ENCODE measurements at places on chromosomes 2 and 18.

DNA sequence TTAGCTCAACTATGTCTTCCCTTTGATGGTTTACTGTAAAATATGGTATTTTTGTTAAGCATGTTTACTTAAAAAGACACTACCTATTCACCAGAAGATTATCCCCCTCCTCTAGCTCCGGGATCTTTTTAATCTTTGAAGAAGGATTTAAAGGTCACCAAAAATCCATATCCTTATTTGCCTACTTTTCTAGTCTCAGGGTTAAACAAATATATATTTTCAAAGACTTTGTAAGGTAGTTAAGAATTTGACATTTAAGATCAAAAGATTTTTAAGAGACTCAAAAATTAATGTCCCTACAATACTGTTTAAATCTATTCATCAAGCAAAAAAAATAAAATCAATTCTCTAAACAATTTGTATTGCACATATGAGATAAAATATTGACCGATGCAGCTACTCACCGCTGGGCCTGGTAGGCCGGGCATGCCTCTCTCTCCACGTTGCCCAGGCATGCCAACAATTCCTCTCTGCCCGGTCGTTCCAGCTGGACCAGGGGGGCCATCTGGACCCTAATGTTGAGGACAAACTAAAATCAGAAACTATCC, 76.1 kb downstream of the COL3A1 start:
- DNase-seq, result no peak

DNA sequence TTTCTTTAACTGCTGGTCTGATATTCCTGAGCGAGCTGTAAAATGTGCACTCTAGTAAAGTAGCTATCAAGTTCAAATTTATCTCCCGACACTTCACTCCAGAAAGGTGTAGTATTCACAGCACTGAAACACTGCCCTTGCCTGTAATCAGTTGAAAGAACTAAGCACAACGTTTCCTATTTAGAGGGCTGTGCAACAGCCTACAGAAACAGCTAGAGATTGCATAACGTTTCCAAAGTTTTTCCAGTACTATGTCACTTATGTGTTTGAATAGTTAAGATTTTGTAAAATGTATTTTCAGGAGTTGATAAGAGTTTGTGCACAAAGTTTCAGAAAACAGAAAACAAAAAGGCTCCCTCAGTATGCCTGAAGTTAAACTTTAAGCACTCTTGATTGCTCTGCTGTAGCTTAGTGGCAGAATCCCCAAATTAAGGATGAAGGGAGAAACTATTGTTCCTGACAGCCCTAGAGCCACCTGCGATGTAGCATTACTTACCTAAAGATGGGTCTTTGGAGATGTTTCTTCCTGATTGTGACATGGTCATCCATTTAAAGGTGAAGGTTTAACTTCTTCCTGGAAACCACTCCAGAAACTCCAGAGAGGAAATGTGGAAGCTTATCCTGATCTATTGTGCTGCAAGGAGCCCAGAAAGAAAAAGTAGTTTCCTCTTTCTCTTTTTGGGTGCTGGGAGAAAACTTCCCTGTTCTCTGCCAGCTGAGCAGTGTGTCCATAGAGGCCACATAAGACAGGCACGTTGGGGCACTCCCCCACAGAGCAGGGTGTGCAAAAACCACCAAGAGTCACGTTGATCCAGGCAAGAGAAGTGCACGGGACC, 536 bp downstream of the PDE1A start:
- DNase-seq, result no peak

GRCh38 chr2:223036790-223037444, 15.1 kb upstream of the KCNE4 start:
- no peak for DNase-seq

GRCh38 chr2:152473151-152473857, 138.3 kb downstream of the FMNL2 start:
- DNase-seq, result no peak

GRCh38 chr2:82139979-82140611, 1835.5 kb upstream of the LRRTM1 start:
- no peak for DNase-seq

GRCh38 chr2:205760157-205760556, 77.9 kb downstream of the NRP2 start:
- DNase-seq, result no peak

DNA sequence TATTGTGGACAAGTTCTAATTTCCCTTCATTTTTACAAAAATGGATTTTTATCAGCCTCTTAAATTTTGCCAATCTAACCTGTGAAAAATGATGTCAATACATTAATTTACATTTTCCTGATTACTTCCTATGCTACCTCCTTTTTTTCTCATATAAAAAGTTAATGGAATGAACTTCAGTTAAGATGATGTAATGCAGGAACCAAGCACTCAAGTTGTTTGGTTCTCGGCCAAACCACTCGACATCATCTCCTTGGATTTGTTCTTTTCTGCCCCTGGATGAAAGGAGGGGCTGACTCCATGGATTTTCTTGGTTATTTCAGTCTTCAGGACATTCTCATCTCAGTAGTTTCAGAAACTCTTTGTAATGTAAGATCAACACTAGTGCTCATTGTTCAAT, 253.1 kb upstream of the NXPH2 start:
- DNase-seq, result no peak

- no peak for DNase-seq
These were observed 390.7 kb downstream of the LRATD1 start for GRCh38 chr2:15023221-15023620.

DNA sequence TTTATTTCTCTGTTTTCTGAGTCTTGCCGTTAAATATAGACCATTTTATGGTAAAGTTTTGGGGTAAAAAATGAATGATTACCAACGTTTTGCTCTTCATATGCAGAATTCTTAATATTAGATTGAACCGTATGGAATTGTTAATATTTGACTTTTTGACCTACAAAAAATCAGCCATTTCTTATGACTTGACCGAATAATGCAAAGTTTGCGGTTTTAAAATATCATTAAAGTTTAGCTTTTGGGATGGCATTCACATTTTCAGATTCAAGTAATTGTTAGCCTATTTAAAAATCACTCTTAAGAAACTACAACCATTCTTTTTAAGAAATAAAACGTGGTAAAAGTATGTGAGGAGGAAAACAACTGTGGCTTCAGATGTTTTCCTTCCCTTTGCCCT, 138.0 kb downstream of the HAUS1 start:
- no peak for DNase-seq

DNA sequence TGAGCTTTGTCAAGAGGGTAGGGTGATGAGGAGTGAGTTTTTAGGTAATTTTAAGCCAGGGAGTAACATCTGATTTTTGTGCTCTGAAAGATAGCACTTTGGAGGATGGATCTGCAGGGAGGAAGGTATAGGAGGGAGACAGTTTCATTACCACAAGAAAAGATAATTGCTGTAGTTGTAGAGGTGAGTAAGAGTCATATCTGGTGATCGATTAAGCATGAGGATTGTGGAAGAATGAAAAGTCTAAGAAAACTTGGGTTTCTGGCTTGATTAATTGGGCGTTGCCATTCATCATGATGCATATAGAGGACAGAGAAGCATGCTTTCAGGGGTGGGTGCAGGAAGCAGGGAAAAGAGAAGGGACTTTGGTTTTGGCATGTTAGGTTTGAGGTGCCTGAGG, 18.5 kb downstream of the KCMF1 start:
- no peak for DNase-seq

DNA sequence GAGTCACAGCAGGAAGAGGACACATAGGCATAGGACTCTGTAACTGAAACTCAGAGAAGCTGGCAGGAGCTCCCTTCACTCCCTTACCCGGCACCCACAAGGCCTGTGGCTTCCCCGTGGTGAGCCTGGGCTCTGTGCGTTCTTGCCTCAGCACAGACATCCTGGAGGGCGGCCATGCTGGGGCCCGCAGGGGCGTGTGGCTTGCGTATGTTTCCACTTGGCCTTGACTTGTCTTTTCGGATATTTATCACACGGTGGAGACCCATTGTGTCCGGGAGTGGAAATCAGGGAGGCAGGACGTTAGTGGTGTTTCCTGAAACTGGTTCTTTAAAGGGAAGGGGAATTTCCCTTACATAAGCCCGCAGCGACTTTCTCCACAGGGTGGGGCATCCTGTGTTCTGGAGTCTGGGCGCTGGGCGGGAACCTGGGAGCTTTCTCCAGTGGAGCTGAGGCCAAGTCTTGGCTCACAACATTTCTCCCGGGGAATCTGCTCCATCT, 49.9 kb upstream of the EML6 start:
- DNase-seq, result no peak

DNA sequence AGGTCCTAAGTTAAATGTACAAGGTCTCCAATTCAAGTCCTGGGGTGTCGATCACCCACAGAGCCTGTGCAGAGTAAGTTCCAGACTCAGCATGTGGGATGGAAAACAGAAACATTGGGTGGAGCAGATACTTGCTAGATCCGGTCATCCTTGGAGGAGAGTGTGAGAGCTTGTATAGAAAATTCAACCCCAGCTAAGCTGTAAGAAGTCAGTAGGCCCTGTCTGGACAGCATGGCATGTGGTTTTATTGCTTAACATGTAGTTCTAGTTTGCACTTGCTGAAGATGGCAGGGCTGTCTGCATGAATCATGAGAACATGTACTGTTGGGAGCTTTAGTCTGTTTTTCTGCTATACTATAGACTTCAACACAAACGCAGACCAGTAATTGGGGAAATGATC, 189.6 kb upstream of the RMP24 start:
- no peak for DNase-seq

- no peak for DNase-seq
These were observed 68.4 kb downstream of the KIAA2012 start for GRCh38 chr2:202141329-202141947.

- no peak for DNase-seq
These were observed 209.3 kb downstream of the HAUS1 start for GRCh38 chr18:46313521-46313920.

GRCh38 chr2:223048519-223048918, 3.5 kb upstream of the KCNE4 start:
- no peak for DNase-seq

DNA sequence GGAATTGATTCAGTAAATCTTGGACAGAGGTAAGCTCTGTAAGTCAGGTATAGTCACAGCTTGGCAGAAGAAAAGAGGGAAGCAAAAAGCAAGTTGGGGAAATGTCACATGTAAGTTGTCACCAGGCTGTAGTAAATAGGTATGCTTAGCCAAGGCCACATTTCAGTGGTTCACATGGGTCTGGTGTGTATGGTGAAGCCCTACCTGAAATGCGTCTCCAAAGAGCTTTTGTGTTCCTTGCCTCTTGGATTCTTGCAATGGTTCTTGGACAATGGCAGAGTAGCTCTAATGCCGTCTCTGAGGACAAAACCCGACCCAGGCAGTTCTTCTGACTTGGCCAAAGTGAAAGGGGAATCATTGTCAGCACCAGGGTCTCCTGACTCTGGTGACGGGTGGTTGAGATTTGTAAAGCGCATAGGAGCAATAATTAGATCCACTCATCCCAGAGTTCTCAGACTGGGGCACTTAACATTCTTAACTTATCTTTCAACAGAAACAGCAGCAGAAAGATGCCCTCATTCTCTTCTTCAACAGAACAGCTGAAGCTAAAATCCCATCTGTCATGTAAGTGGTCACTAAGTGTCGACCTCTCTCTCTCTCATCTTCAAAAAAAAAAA, 34.4 kb upstream of the RPL37A start:
- no peak for DNase-seq

GRCh38 chr2:203022751-203023150, 8.1 kb downstream of the NBEAL1 start:
- no peak for DNase-seq

- no peak for DNase-seq
These were observed 69.1 kb downstream of the CCDC93 start for GRCh38 chr2:117944816-117945215.

DNA sequence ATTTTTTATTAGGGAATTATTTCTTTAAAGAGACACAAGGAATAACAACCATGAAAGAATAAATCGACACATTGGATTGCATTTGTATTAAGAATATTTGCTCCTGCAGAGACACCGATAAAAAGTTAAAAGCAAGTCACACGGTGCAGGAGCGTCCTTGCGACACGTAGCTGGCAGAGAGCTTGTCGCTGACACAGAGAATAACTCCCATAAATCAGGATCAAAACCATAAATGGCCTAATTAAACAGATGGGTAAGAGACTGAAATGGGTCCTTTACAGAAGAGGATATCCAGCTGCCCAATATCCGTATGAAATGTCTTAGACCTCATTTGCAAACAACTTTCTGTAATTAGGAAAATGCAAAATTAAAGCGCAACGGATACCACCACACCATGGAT, 126.1 kb upstream of the SNTG2 start:
- no peak for DNase-seq

DNA sequence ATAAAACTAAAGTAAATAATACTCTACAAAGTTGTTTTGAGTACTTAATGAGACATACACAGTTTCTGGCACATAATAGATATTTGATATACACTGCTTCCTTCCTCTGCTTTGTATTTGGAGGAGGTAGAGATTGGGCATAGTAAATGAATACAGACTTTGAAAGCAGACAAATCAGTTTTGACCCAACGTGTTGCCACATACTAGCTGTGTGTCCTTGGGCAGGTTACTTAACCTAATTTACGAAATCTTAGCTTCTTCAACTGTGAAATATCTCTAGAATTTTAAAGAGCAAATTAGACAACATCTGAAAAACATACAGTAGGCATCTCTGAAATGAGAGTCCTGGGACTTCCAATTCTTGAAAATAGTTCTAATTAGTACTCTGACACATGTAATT, 425.4 kb downstream of the TGIF1 start:
- no peak for DNase-seq

- no peak for DNase-seq
These were observed 40.1 kb downstream of the KCMF1 start for GRCh38 chr2:85011098-85011497.

- DNase-seq, result no peak
These were observed 74.1 kb downstream of the ATP8B1 start for GRCh38 chr18:57728941-57729511.

DNA sequence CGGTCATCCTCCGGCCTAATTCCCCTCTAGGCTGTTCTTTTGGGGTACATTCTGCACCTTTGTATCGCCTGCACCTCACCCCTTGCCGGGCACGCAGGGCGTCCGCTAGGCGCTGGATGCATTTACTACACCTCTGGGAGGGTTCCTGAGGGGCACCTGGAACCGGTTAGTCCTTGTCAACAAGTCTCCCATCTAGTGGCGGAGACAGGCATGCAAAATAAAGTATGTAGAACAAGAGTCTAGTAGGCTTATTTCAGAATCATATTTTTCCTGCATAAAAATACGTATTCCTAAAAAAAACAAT, 705 bp upstream of the TEX261 start:
- no peak for DNase-seq

DNA sequence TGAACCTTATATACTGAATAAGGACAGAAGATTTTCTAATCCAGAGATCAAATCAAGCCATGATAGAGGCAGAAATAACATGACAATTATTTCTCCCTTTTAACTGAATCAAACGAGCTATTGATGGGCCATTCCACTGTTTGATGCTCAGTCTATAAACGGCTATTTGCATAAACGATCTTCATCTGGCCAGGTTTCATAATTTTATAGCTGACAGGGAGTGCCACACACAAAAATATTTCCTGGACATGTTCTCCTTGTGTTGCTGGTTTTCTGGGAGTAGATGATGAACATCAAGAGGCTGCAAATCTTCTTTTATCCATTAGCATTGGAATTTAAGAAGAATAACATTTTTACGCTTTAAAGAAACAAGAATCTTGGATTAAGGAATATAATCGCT, 63.1 kb downstream of the ACVR1C start:
- DNase-seq, result no peak
